ENCODE measurements at places on chromosomes 6 and 20.

GRCh38 chr6:129730477-129731165 lies 20.6 kb upstream of the ARHGAP18 start:
- no peak for DNase-seq

DNA sequence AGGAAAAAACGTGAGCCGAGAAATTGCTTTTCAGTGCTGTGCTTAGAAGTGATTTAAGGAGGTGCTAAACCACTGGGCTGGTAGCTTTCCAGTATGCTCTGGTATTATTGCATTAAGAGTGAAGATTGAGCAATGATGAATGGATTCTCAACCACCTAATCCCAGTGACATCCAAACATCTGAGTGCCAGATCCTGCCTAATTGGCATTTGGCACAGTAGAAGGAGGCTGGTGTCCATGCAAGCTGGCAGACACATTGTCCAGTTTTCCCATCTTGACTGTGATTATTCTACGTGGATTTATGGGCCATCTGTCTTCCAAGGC lies 398.0 kb upstream of the PLCB4 start:
- DNase-seq, result peak; percentile 91

DNA sequence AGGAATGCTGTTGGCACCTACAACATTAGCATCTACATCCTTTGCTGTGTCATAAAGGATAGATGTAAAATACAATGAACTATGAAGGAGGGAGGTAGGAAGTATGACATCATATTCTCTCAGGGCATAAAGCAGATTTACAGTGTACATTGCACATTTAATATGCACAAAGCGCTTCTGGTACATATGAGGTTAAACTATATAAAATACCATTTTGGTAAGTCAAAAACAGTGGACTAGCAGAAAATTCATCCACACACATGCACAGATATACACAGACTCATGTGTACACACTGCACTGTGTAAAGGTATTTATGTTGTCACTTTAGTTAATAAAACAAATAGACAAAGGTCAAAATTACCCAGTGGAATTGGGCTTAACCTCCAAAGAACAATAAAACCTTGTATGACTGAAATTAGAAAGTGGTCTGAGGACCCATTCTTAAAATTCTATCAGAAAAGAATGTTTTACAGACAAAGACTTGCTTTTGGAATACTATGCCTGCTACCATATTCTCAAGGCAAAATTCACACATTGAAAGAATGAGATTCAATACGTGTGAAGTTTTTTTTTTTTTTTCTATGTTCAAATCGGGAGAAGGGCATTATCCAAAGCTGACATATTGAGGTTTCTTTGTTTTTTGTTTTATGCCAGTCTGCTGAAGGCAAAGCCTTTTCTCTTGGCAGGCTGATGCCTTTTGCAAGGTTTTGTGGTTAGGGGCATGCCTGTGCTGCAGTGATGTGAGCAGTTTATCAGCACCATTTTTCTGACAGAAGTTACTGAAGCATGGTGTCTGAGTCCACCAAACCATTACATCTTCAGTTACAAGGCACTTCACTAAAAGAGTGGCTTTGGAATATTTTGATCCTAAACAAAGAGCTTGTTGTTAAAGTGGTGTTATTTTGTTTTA lies 199.0 kb downstream of the PLCB1 start:
- no peak for DNase-seq

DNA sequence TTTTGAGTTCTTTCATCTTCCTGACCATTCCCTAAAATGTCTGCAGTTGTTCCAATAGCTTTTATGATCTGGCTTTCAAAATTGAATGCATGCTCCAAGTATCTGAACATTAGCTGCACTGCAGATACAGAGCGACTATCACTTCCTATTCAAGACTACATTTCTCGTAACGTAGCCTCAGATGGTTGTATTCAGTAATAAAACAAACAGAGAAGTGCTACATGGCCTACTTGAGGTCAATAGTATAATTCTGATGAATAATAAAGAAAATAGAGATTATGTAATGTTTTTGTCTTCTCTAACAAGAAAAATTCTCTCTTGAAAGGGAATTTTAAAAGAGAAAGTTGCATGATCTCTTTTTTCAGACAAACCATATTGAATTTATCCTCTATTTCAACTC lies 333.9 kb upstream of the IRAK1BP1 start:
- DNase-seq, result no peak

- DNase-seq, result peak; percentile 99
Observed at GRCh38 chr20:19815553-19815991, 57.5 kb downstream of the RIN2 start.

- DNase-seq, result no peak
Observed at GRCh38 chr6:36373368-36374019, 14.0 kb downstream of the ETV7 start.

DNA sequence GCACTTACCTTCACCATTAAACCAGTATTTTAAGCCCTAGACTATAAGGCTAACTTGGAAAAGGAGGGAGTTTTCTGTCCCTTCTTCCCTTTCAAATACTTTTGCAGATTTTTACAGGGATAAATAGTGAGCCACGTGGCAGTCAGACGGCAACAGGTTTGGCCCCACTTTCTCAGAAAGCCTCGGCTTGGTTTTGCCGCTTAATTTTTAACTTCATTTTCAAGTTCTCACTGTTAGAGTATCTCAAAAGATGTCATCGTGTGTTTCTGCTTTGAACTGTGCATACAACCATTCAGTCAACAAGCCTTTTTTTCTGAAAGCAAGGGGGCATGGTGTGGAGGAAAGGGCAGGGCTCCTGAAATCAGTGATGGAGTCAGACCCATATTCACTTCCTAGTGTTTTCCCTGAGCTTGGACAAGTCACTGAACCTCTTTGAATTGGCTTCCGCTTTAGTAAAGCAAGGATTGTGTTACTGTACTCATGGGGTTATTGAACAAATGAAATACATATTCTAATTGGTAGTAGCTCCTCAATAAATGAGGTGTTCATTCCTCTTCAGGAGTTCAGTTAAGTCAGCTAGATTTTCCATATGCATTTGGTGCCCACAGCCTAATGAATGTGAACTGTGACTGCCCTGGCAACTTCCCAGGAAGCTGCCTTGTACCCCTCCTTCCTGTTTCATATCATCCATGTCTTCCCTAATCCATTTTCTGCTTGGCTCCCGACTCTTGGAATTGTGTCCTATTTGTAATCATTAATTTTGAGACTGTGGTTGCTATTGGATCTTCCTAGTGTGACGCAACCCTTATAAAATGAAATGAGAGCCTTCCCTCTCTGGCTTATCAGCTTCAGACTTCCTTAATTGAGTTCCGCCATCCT lies at the start of gene SLC17A2:
TSS of gene SLC17A2 (minus strand) at position 160 of the 879 bp plus-strand sequence. CDS start 4,895 bp downstream, outside the sequence.
- no peak for DNase-seq

- no peak for DNase-seq
Observed at GRCh38 chr6:40457261-40457660, 129.9 kb downstream of the LRFN2 start.

GRCh38 chr6:44058617-44059358 lies 68.5 kb downstream of the MRPL14 start:
- DNase-seq, result peak; percentile 95

DNA sequence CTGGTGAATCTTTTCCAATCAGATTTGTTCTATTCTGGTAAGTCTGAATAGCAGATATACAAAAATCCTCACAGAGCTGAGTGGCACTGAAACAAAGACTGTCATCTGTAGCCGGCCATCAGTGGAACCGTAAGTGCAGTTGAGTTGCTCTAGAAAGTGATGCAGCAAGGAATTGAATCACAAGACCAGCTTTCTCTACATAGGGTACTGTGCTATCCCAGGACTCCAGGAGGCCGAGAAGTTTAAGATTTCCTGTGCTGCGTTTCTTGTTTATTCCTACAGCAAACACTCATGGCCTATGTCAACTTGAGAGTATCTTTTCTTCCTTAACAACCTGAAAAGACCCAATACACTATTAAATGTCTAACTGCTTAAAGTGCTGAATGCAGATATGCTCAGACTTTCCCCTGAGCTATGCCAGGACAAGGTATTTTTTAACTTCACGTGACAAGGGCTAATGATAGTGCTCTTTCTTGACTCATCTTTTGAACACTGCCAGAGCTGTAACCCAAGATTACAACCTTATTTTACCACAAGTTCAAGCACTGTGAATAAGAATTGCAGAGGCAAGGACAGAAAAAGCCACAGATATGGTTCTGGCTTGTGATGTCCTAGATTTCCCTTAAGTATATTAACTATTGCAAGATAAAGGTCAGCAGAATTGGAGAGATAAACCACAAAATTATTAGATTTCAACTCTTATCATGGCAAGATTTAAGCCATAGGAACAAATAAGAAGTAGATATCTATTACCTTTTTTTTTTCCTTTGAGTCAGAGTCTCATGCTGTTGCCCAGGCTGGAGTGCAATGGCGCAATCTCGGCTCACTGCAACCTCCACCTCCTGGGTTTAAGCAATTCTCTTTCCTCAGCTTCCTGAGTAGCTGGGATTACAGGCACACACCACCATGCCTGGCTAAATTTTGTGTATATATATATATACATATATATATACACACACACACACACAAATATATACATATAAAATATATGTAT lies 71.6 kb downstream of the GJA1 start:
- no peak for DNase-seq

DNA sequence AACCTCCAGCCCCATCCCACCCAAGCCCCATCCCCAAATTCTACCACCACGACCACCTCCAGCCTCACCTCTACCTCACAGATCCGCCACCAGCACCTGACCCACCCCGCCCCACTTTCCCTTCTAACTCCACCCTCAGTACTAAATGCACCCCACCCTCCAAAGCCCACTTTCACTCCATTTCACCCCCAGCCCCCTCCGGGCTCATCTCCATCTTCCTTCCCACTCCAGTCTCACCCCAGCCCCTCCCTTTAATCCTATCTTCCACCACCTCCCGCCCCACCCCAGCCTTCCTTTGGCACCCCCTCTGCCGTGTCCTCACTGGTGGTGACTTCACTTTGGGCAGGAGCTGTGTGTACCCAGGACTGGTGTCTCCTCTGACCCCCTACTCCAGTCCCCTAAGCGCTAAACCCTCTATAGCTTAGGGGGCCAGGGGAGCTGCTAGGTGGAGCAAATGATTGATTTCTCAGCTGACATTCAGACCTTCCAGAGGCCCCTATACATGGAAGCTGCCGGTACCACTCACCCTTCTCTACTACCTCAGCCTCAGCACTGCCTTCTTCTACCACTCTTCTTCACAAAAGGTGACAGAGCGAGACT lies 2.8 kb upstream of the NSFL1C start:
- no peak for DNase-seq

- DNase-seq, result no peak
Observed at GRCh38 chr6:170279426-170279825, 11.5 kb downstream of the DLL1 start.

- DNase-seq, result no peak
Observed at GRCh38 chr6:17663226-17663625, 43.5 kb downstream of the NUP153 start.

- DNase-seq, result no peak
Observed at GRCh38 chr6:139586273-139586672, 211.8 kb upstream of the CITED2 start.

- no peak for DNase-seq
Observed at GRCh38 chr6:158568549-158568948, 8.7 kb downstream of the TMEM181 start.

GRCh38 chr6:51108563-51109234 lies 290.0 kb downstream of the TFAP2B start:
- no peak for DNase-seq

DNA sequence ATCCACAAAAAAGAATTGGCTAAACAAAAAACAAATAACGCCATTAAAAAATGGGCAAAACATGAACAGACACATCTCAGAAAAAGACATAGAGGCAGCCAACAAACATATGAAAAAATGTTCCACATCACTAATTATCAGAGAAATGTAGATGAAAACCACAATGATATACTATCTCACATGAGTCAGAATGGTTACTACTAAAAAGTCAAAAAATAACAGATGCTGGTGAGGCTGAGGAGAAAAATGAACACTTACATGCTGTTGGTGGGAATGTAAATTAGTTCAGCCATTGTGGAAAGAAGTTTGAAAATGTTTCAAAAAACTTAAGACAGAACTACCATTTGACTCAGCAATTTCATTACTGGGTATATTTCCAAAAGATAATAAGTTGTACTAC lies 430.1 kb upstream of the JAG1 start:
- DNase-seq, result no peak

- no peak for DNase-seq
Observed at GRCh38 chr20:51553897-51554486, 11.5 kb upstream of the NFATC2 start.

GRCh38 chr6:113347436-113347835 lies 509.7 kb upstream of the MARCKS start:
- DNase-seq, result no peak

GRCh38 chr6:68333442-68333841 lies 301.6 kb upstream of the ADGRB3 start:
- no peak for DNase-seq

- no peak for DNase-seq
Observed at GRCh38 chr6:33116841-33117711, 41.3 kb downstream of the HLA-DPB1 start.

DNA sequence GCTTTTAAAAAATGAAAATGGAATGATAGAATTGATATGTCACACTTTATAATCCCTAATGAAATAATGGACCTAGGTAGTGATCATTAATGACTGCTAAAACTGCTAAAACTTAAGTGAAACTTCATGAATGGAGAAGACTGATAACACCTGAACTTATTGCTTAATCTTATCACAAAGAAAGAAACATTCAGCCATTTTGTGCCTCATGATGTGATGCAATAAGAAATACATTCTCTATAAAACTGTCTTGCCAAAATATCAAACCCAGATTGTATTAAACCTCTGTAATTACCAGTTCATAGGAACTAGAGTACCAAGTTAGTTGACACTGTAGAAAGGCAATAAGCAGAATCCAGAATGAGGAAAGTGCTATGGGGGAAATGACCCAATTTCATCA lies 54.4 kb upstream of the COL10A1 start:
- no peak for DNase-seq

- DNase-seq, result peak; percentile 42
Observed at GRCh38 chr20:1327241-1327653, 1.7 kb downstream of the SDCBP2 start.
